B cell (primary cell): ENCODE measurements at places on chromosomes 7 and 10.

- DNase-seq = no peak
Observed at GRCh38 chr7:36430186-36430585, 40.5 kb downstream of the ANLN start.

DNA sequence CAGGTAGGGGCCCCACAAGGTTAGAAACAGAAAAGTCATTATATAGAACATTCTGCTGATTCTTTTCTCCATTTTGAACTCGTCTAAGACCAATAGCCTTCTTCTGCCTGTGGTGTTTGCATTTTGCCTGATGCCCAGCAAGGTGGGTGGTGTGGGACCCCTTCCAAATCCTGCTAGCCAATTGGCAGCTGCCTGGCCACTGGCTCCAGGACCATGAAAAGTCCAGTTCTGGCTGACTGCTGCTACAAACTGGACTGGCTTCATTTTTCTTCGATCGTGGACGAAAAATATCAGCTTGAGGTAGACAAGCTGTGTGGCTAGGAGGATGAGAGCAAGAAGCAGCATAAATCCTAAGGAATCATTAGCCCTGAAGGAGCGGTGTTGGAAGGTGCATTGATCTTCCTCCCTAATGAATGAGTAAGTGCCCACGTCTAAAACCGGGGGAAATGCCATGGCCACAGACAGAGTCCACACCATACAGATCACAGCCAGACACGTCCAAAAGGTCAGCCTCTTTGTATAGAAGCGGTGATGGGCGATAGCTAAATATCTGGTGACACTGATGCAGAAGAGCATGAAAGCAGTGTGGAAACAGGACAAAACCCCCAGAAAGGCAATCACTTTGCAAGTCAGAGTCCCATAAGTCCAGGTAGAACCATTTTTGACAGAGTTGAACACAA is 2.7 kb downstream of the GPR85 start:
- no peak for DNase-seq

DNA sequence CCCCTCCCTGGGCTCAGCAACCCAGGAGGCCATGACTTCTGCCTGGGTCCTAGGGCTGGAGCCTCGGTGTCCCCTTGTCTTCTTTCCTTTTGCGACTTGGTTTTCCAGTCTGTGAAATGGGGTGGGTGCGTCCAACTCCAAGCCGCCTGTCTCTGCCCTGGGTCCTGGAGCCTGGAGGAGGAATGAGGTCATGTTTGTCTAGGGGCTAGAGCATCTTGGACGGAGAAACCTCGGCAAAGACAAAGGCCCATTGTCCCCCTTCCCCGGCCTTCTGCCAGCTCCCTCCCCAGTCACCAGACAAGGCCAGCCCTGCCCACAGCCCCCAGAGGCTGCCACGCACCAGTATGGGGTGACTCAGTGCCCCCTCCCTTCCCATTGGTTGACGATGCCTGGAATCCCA is 39.8 kb upstream of the ELN start:
- DNase-seq = no peak

DNA sequence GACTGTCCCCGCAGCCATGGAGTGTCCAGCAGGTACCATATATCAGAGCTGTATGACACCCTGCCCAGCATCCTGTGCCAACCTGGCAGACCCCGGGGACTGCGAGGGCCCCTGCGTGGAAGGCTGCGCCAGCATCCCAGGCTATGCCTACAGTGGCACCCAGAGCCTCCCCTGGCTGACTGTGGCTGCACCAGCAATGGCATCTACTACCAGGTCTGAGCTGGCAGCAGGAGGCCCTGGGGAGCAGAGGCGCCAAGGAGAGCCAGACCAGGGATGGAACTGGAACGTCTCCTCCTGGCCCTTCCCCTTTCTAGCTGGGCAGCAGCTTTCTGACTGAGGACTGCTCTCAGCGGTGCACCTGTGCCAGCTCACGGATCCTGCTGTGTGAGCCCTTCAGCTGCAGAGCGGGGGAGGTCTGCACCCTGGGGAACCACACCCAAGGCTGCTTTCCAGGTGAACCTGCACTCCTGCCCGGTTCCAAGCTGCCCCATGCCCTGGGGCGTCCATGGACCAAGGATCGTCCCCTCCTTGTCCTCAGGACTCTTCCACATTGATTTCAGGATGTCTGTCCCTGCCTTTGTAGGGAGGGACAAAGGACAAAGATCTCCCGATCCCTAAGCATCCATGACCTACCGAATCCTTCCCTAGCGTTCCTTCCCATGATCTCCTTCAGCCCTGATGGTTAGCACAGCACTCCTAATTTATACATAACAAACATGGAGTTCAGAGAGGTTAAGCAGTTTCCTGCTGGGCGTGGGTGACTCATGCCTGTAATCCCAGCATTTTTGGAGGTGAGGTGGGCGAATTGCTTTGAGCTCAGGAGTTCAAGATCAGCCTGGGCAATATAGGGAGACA is 33.3 kb downstream of the EPHB4 start:
- DNase-seq = no peak

DNA sequence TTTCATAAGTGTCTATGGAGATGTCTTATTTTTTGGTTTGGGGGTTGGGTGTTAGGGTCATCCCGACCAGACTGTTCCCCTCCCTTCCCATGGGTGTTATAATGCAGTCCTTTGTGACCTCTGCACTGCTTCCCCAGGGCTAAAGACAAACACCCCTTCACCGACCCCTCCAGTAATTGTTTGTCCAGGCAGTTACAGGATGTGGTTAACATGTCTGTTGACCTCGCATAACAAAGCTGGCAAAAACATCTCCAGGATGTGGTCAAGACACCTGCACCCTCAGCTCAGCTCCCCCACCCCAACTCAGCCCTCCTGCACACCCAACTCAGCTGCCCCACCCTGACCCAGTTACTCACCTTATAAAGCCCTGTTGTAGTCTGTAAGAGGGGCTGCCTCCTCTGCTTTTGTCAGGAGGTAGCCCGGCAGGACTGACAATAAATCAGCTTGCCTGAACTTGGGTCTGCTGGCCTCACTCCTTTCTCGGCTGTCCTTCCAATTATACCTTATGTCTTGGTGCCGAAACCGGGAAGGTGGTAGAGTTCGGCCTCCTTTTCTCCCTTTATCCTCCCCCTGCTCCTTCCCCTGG is 102.2 kb downstream of the ZNF92 start:
- DNase-seq = peak; percentile 68

DNA sequence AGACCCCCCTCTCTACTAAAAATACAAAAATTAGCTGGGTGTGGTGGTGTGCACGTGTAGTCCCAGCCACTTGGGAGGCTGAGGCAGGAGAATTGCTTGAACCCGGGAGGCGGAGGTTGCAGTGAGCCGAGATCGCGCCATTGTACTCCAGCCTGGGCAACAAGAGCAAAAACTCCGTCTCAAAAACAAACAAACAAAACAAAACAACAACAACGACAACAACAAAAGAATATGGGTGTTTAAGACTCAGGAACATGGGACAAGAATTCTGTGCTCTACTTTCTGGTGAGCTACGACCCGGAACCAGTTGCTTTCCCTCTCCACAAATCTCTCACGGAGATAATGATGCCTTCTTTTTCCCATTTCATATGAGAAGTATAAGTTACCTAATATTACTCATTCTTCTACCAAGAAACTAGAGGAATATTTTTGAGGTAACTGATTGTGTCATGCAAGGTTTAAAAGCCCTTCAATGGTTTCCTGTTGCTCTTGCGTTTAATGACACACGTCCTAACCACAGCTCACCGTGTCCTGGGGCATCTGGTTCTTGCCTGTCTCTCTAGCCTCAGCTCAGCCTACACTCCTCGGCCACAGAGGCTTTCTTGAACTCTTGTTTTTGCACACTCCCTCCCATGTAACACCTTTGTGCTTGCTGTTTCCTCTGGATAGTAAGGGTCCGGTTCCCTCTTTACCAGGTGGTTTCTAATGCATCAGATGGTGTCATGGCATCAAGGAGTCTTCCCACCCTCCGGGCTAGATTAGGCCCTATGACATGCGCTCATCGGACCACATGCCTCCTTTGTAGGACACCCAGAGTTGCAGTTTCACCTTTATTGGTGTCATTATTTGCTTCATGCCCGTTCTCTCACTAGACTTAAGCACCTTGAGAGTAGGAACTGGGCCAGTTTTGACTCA is 67.5 kb downstream of the PFKFB3 start:
- peak; percentile 30 for DNase-seq

DNA sequence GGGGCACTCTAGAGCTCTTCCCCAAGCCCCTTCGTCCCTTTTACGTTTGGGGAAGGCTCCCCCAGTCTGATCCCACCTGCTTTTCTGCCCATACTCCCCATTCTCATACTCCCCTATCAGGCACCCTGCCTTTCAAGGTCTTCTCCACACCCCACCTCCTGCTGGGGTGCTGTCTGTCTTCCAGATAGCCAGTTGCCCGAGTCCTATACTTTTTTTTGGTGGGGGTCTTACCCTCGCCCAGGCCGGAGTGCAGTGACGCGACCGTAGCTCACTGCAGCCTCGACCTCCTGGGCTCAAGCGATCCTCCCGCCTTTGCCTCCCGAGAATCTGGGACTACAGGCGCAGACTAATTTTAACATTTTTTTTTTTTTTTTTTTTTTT is 775 bp upstream of the ABHD11 start:
- DNase-seq = no peak

- DNase-seq = no peak
Observed at GRCh38 chr7:20352573-20353306, 22.0 kb downstream of the ITGB8 start.

GRCh38 chr7:93944673-93945072 is 23.1 kb downstream of the GNG11 start:
- DNase-seq = no peak

DNA sequence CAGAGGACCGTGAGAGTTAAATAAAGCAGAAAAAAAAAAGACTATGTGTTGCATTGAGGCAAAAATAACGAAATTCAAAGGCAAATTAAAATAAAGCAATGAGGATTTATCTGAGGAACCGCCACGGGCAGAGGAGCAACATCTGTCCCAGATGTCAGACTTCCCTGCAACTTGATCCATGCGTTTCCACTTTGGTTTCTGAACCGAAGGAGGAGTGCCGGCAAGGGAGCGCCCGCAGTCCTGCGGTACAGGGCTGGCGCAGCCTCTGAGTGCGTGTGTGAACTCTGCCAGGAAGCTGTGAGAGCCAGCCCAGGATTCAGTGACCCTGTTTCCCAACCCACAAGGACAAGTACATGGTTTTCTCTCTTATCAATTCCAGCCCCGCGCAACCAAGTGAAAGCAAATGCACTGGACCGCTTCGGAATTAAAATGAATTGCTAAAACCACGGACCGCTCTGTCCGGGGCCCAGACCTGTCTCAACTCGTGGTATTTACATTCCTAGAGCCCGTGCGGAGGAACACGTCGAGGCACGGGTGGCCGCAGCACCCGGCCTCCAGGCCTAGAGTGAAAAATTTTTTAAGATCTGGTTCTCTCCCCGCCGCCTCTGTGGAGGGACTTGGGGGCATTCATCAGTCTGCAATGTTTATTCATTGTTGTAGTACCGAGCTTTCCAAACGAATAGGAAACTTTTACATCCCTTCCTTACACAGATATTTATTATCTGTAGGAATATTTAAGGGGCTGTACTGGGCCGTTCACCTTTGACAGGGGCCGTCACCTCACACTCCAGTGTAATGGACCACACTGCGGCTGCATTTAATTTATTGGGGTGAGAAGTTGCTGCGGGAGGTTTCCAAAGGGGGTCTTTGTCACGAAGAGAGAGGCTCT is 291.5 kb upstream of the NFE2L3 start:
- DNase-seq = peak; percentile 54

GRCh38 chr10:52481986-52482555 is 168.0 kb downstream of the DKK1 start:
- DNase-seq = no peak

GRCh38 chr10:92692697-92693533 is 3.2 kb downstream of the HHEX start:
- DNase-seq = no peak

- DNase-seq = no peak
Observed at GRCh38 chr10:71344154-71344925, 25.3 kb downstream of the SLC29A3 start.

- DNase-seq = no peak
Observed at GRCh38 chr7:30634193-30634626, 39.5 kb downstream of the GARS1 start.
